ENCODE measurements at places on chromosomes 3 and 15.

GRCh38 chr15:60740231-60740630 is 261.3 kb upstream of the ICE2 start:
- no peak for DNase-seq

GRCh38 chr3:35448681-35449080 is 190.6 kb upstream of the ARPP21 start:
- no peak for DNase-seq

GRCh38 chr3:15325228-15325627 is 7.2 kb downstream of the SH3BP5 start:
- DNase-seq: no peak

- DNase-seq: no peak
Measured at GRCh38 chr15:77656294-77656693, 23.6 kb upstream of the LINGO1 start.

DNA sequence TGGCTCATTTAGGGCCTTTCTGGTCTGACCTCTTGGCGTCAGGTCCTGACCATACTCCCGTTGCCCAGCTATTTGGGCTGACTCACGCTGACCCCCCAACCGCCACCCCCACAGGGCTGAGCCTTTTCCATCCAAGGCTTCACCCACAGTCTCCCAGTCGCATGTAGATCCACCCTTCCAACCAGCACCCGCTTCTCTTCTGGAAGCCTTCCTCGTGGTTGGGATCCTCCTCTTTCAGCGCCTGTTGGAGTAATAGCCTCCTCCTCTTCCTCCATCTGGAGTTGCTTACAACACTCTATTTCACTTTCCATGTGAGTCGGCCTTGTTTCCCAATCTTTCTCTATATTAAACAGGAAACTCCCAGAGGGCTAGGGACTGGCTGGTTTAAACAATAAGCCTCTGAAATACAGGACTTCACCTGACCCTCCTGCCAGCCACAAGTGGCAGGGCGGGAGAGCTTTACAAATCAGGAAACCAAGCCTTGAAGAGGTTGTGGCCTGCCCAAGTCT is 2.1 kb upstream of the ALAS1 start:
- no peak for DNase-seq

- DNase-seq: no peak
Measured at GRCh38 chr3:41882956-41883355, 78.9 kb downstream of the ULK4 start.

DNA sequence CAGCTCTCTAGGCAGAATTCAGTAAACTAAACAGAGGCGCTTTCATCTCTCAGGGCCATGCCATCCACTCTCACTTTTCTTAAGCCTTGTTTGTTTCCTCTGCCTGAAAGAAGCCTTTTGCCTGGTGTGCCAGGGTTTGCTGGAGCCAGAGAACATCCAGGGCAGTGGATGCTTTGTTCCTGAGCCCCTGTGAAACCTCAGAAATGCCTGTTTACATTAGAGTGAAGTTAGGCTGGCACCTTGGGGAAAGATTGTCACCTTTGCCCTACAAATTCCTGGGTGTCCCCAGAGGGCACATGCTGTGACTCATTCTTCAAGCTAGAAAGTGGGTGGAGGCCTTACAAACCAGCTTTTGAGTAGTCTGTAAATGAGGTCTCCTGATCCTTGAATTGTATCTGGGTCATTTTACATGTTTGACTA is 10.7 kb upstream of the TRAK1 start:
- peak; percentile 49 for DNase-seq

DNA sequence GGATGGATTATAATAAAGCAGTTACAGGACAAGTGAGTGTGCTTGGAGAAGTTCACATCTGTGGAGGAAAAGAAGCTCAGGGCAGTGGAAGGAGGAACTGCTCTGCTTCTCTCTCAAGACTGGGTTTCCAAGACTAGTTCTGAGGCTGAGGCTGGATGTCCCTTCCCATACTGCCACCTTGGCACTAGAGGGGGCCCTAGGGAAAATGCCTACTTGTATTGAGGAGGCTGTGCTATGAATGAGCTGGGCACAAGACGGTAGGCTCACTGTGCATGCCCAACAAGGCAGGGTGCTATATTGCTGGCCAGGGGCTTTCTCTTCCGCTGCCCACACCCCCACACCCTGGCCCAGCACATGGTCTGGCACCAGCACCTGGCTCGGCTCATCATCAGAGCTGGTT is 65.2 kb downstream of the SLCO2A1 start:
- DNase-seq: peak; percentile 34

DNA sequence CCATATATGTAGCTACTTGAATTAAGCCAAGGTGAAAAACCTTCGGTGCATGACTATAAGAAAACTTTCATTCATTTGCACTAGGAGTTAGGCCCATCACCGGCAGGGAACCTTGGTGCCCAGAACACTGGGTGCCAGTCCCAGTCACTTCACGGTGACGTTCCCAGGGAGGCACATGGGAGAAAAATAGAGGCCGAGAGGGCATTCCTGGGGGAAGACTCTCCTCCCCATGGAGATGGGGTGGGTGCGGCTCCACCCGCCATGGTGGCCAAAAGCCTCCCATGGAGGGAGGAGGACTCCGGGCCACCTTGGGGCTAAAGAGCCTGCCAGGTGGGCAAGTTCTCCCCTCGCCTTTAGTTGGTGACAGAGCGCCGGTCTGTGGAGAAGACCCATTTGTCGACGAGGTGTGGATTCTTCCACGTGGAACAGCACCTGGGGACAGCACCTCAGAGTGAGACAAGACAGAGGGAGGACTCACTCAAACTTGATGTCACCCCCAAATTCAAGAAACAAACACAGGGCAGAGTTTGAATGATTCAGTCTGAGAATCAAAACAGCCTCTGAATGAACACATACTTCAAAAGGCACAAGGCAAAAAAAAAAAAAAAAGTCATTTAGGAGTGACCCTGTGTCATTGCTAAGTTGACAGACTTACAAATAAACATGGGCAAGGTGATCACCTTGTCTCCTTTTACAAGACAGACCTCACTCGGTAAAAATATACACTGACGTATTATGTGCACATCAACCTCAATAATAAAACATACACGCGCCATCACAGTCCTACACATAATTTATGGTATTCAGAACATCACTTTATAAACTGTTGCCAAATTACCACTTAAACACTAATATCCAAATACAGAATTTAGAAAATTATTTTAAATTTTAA is 38.6 kb downstream of the ZXDC start:
- no peak for DNase-seq

DNA sequence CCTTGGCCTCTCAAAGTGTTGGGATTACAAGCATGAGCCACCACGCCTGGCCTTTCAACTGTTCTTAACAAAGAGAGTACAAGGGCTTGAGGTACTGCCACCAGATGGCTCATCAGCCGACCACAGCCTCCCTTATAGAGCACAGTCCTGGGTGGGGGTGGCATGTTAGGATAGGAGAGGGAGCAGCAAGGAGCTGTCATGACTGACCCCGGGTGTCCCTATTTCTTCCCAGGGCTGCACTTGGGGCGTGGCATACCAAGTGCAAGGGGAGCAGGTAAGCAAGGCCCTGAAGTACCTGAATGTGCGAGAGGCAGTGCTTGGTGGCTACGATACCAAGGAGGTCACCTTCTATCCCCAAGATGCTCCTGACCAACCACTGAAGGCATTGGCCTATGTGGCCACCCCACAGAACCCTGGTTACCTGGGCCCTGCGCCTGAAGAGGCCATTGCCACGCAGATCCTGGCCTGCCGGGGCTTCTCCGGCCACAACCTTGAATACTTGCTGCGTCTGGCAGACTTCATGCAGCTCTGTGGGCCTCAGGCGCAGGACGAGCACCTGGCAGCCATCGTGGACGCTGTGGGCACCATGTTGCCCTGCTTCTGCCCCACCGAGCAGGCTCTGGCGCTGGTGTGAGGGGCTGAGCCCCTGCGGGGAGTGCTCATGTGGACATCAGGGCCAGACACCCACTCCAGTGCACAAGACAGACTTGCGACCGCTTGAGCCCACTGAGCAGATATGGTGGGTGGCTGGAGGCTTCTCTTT is 2.1 kb downstream of the CHAC1 start:
- DNase-seq: no peak

GRCh38 chr3:88879905-88880304 is 227.5 kb upstream of the EPHA3 start:
- no peak for DNase-seq

DNA sequence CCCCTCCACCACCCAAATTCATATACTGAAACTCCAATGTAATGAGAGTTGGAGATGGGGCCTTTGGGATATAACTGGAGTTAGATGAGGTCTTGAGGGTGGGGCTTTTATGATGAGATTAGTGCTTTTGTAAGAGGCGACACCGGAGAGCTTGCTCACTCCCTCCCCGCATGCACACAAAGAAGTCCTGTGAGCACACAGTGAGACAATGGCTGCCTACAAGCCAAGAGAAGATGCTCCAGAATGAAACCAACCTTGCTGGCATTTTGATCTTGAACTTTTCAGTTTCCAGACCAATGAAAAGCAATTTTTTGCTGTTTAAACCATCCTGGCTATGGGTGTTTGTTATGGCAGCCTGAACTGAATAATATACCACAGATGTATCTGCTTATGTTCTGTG is 109.0 kb downstream of the SAMMSON start:
- no peak for DNase-seq

DNA sequence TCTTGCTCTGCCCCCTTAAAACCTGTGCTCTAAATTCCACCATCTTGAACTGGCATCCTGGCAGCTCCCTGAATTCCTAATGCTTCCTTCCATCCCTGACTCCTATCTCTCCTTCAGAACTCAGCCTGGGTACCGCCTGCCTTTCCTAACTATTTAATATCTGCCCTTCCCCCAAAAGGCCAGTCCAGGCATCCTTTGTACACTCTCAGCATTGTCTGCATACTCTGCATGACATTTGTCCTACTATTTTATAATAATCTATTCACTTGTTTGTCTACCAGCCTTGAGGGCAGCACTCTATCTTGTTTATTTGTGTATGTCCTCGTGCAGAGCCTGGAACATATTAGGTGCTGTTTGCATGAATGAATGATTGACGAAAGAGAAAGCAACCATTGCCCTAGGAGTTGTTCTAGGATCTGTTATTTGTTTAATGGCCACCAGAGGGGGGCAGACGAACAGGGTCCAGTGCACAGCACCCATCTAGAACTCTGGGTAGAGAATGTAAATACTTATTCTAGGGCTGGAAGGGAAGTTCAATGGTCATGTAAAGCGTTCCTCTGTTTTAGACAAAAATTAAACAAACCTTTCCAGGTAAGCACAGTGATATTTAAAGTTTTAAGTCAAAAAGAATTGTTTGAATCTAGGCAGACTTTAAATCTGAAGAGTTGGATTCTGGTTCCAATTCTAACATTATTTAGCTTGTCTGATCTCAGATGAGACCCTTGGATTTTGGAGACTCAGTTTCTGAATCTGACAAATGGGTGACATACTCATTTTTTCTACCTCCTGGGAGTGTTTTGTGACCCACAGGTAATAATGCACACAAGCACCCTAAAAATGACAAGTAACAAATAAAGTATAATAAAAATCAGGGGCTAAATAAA is 125.8 kb upstream of the GALNT15 start:
- DNase-seq: peak; percentile 68

GRCh38 chr3:23574822-23575315 is 230.9 kb upstream of the UBE2E1 start:
- DNase-seq: no peak

DNA sequence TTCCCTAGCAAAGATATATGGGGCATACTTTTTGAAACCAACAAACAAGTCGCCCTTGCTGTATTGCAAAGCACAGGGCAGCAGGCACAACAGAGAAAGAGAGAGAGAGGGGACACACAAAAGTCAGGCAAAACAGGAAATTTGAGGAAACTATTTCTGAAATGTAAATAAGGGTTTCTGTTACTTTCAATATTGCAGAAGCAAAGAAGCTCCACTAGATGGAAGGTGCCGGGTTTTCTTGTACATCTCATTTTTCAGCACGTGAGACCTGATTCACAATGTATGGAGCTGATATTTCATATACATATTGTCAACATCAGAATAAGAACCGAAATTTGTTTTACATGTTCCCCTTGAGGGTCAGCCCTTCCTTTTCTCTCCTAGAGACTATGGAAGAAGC is 127.4 kb downstream of the FOXP1 start:
- no peak for DNase-seq

GRCh38 chr3:177135841-177136492 is 61.3 kb downstream of the TBL1XR1 start:
- DNase-seq: no peak

- no peak for DNase-seq
Measured at GRCh38 chr3:11381141-11381540, 108.9 kb downstream of the ATG7 start.

DNA sequence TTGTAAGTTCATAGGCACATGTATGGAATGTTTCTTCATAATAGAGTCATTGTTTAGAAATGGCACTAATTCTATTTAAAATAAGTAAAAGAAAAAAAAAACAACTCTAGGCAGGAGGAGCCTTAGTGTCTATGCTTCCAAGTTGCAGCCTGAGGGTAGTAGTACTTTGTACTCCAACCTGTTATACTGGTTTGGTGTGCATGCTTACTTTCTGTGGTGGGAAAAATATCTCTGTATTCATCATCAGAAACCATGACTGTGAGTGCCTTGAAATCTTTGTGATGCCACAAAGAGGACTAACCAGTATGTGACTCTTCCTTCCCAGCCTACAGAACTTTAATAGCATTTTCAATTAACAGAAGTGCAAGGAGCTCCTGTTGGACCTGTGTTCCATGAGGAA is 4.4 kb downstream of the NAALADL2 start:
- no peak for DNase-seq

- DNase-seq: no peak
Measured at GRCh38 chr15:45112591-45113379, 1.2 kb downstream of the DUOX2 start.

- peak; percentile 80 for DNase-seq
Measured at GRCh38 chr15:58498821-58499580, 67.2 kb downstream of the LIPC start.

GRCh38 chr3:73521734-73522336 is 102.9 kb downstream of the PDZRN3 start:
- DNase-seq: no peak

DNA sequence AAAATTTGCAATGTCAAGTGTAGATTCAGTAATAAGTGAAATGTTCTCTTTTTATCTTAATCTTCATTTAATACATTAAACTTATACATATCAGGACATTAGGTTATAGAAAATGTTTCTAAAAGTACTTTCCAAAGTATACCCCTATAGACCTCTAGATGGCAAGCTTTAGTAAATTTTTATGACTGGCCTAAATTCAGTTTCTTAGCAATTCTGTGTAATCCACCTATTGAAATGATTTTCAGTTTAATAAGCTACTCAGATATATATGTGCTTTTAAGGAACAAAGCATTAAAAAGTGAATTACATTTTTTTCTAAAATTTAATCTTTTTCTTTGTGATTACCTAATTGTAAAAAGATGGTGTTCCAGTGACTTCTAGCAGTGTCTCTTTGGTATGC is 342.2 kb downstream of the GBE1 start:
- DNase-seq: peak; percentile 19

- DNase-seq: no peak
Measured at GRCh38 chr3:72111265-72112205, 326.6 kb upstream of the PROK2 start.

- DNase-seq: no peak
Measured at GRCh38 chr3:159273070-159273469, 471.2 kb downstream of the MFSD1 start.

GRCh38 chr15:83512459-83512858 is 65.3 kb downstream of the SH3GL3 start:
- DNase-seq: no peak

GRCh38 chr3:138011722-138012121 is 1.8 kb downstream of the CLDN18 start:
- DNase-seq: no peak

GRCh38 chr3:53534676-53535400 is 40.4 kb downstream of the CACNA1D start:
- no peak for DNase-seq

GRCh38 chr3:172148702-172149565 is 109.6 kb downstream of the FNDC3B start:
- no peak for DNase-seq

Data from ACHN (cell line).